ENCODE measurements at places on chromosomes 3 and 15.

- no peak for DNase-seq
These were observed 116.3 kb downstream of the CORO2B start for GRCh38 chr15:68695061-68695595.

GRCh38 chr3:30996467-30996866, 102.0 kb upstream of the GADL1 start:
- no peak for DNase-seq

DNA sequence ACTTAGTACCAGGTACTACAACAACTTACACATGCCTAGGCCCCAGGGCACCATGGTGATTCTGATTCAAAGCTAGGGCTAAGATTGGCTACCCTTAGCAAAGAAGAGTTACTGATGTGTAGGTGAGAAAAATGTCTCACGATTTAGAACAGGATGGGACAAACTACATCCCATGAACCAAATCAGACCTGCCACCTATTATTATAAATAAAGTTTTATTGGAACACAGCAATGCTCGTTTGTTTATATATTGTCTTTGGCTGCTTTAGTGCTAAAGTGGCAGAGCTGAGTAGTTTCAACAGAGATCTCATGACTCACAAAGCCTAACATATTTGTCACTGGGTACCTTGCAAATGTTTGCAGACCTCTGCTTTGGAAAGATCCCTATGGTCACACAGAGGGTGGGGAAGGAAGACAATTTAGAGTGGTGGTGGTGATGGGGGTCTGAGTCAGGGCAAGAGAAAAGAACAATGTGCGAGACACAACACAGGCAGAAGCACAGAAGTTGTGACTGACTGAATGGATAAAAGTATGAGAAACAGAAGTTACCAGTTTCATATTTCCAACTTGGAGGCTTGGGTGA, 770.6 kb upstream of the CFAP20DC start:
- DNase-seq = no peak

DNA sequence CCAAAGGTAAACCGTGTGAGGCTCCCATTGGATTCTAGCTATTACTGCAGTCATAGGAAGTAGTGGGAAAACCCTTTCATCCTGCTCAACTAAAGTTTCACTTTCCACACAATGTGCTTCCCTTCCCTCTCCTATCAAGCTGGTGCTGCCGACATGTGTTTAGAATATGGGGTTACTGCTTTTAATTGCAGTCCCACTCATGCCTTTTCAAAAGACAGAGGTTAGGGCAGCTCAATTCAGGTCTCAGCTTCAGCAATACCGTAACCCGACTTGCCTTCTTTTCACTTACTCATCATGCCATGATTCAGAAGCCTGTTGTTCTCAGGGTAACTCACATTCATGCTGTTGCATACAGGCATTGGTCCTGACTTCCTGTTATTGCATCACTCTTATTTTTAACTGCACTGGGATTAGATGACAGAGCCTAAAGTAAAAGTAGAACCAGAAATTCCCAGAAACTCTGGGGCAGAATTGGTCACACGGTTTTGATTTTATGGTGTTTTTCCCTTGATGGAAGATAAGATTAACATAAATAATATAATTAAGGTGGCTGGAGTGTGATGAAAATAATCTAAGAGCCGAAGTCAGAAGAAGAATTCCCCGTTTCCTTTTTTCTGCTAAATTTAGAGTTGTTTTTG, 45.7 kb downstream of the C2CD4B start:
- DNase-seq = no peak

DNA sequence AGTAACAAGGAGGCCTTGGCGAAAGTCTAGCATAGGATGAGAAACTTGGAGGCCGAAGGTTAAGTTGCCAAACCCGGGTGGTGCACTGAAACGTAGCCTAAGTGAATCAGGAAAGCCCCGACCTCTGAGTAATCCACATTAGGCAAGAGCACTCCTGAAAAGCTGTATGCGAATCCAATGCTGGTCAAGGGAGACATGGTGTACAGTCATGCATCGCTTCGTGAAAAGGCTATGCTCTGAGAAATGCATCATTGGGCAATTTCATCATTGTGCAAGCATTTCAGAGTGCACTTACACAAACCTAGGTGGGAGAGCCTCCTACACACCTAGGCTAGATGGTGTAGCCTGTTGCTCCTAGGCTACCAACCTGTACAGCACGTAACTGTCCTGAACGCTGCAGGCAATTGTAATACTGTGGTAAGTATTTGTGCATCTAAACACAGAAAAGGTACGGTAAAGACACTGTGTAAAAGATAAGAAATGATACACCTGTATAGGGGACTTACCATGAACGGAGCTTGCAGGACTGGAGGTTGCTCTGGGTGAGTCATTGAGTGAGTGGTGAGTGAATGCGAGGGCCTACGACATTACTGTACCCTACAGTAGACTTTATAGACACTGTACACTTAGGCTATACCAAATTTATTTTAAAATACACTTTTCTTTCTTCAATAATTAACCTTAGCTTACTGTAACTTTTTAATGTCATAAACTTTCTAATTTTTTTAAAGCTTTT, 222.5 kb downstream of the SHQ1 start:
- DNase-seq = no peak

DNA sequence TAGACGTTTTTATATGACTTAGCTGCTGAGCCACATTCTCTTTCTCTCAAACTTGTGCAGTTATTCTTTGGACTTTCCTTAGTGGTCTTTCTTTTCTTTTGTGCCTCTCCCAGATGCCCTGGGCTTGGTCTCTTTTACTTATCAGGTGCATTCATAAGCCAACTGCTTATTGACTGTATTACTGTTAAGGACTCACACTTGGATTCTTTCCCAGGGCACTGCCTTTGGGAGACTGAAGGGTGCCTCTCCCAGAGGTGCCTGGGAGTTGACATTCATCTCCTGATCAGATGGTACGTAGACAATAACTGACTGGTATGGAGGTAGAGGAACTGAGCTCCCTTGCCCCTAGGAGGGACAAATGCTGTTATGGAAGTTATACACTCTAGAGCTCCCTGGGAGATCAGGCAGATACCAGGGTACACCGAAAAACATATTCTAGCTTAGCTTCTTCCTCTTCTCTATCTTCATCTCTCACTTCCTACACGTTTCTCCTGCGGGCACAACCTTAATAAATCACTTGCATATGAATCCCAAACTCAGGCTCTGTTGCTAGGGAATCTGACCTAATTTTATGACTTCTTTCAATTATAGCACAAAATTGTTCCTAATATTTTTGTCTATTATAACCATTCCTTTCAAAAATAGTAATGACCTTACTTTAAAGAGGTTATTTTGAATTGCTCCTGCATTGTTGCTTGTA, 24.7 kb downstream of the PARP15 start:
- DNase-seq = no peak

All from stimulated activated CD8-positive, alpha-beta memory T cell treated with anti-CD3 and anti-CD28 coated beads, Interleukin-15, amount 100 ng/mL, for 24 hours (primary cell).